ENCODE measurements at places on chromosomes 6 and 20. TPM values are rescaled to one million over a fixed set of nuclear protein-coding genes. Genes with fewer than 3 reads are reported as not detected.
A peak's percentile ranks its signal among the peaks of the same experiment; 100 is the strongest.

DNA sequence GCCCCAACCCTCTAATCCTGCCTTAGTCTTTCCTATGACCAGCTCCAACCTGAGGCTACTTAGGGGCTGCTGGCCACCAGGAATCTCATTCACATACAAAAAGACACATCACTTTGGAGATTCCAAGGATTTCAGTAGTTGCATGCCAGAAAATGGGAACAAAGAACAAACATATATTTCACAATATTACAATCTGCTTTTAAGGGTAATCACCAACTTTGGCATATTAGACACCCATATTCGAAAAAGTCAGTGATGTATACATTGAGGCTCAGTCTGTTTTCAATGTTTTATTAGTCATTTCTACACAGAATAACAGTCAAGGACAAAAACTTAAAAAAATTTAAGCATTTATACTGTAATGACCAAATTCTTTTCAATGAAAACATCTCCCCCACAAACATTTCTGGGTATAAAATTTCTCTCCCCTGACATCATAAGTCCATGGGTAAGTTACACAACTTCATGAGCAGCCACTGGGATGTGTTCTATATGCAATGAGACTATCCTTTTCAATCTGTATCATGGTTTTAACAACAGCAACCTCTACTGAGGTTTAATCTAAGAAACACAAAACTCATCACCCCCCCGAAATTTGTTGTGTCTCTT, 103.5 kb downstream of the MAP7 start:
- no peaks in the 10 kb centered on the region for H3K36me3 ChIP-seq
- no peak overlapping the region for H3K4me3 ChIP-seq
- no peaks in the 10 kb centered on the region for H3K27me3 ChIP-seq
- peak overlapping the region; percentile 52 for H3K27ac ChIP-seq
- peaks cover 11% of the 10 kb centered on the region for H3K4me1 ChIP-seq
- DNase-seq: peak; percentile 78

DNA sequence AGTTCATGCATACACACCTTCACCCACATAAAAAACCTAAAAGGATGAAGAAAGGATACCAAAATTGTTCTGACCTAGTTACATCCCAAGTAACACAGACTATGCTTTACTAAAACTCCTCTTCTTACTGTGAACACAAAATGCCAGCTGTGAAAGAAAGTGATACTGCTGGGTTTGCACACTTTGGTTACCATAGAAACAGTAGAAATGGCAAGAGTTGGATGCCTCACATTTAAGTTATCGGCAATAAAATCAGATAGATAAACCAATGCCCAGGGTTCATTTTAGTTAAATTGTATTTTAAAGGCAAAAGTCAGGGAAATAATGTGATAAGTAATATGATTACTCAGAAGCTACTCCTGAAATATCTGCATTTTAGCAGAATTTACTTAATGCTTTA, 161.9 kb downstream of the CDK19 start:
- H3K36me3 ChIP-seq: no peaks in the 10 kb centered on the region
- H3K4me1 ChIP-seq: 0 out of 2 replicates have a peak, but pooled peaks cover 8% of the 10 kb centered on the region
- H3K27ac ChIP-seq: no peak overlapping the region
- no peaks in the 10 kb centered on the region for H3K27me3 ChIP-seq
- no peak for DNase-seq

GRCh38 chr6:158053377-158054313, 72.0 kb downstream of the SYNJ2 start:
- H3K27ac ChIP-seq: no peak overlapping the region
- no peak for DNase-seq
- H3K4me3 ChIP-seq: no peak overlapping the region

DNA sequence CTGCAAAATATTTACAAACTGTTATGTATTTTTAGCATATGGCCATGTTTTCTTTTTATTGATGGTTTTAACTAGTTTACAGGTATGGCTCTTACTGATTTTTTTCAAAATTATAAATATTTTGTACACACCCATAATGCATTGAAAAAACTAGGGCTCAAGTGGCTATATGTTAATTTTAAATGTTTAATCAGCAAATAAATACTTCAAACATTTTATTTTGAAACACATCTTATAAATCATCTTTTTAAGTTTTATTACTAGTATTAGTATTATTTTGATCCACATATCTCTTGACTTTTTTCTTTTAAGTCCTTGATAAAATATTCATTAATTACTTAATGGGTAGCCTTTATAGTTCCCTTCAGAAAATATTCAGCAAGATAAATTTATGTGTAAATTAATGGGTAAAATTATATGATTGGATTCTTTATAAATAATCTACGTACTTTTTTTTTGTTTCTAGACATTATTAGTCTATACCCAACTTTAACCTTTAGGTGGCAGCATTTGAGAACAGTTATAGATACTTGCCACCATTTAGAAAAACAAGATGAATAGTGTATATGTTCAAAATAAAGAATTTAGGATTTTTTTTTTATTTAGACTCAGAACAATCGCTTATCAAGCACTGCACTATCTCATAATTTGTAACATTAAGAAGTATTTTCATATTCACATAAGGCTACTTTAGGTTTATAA, 241.9 kb downstream of the ADGRB3 start:
- H3K36me3 ChIP-seq: no peaks in the 10 kb centered on the region
- no peaks in the 10 kb centered on the region for H3K4me1 ChIP-seq
- peak; percentile 43 for DNase-seq

- H3K27me3 ChIP-seq: no peaks in the 10 kb centered on the region
- DNase-seq: peak; percentile 59
- H3K27ac ChIP-seq: peak overlapping the region; percentile 63
- peaks cover 22% of the 10 kb centered on the region for H3K4me1 ChIP-seq
- peak overlapping the region; percentile 70 for H3K4me3 ChIP-seq
Observed at GRCh38 chr6:151690303-151690702, 117.2 kb upstream of the ESR1 start.

DNA sequence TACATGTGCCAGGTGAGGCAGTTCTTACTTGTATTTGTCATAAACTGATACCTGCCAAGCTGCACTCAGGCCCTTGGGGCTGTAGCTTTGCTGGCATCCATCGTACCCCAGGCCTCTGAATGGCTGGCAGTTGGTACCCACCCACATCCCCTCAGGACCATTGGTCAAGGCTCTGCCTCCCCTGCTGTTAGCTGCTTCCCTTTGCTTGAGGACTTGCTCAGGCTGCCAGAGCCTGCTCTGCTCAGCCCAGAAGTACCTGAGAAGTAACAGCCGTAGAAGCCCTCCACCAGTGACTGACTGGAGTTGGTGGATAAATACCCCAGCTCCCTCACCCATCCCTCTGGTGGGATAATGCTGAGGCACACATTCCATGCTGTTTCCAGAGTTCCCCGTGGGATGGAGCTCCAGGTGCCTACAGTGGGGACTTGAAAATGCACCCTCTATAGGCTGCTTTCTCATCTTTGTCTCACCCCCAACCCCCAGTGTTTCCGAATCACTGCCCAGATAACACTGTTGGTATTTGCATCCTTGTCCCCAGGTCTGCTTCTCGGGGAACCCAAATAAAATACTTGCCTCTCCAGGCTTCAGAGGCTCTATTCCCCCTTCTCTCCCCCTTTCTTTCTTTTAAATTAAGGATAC, 7.3 kb downstream of the EBF4 start:
- H3K4me1 ChIP-seq: no peaks in the 10 kb centered on the region
- no peak overlapping the region for H3K27ac ChIP-seq
- no peaks in the 10 kb centered on the region for H3K36me3 ChIP-seq
- DNase-seq: no peak

TREML4 gene
- total RNA-seq: not detected
